ENCODE measurements at places on chromosomes 3 and 15.

DNA sequence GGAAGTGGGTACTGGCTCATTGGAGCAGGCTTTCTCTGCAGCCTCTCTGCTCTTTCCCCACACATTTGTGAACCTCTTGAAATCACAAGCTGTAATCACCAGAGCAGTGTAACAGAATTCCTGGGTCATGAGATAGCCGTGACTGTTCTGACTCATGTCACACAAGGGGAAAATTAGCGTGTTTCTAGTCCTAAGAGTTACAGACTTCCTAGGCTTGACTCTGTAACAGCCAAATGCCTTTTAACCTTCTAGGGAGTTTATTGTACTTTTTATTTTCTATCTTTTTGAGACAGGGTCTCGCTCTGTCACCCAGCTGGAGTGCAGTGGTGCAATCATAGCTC, 54.7 kb upstream of the TRAK1 start:
- DNase-seq: peak; percentile 88

GRCh38 chr3:178297199-178297598, 239.0 kb upstream of the KCNMB2 start:
- DNase-seq: no peak

DNA sequence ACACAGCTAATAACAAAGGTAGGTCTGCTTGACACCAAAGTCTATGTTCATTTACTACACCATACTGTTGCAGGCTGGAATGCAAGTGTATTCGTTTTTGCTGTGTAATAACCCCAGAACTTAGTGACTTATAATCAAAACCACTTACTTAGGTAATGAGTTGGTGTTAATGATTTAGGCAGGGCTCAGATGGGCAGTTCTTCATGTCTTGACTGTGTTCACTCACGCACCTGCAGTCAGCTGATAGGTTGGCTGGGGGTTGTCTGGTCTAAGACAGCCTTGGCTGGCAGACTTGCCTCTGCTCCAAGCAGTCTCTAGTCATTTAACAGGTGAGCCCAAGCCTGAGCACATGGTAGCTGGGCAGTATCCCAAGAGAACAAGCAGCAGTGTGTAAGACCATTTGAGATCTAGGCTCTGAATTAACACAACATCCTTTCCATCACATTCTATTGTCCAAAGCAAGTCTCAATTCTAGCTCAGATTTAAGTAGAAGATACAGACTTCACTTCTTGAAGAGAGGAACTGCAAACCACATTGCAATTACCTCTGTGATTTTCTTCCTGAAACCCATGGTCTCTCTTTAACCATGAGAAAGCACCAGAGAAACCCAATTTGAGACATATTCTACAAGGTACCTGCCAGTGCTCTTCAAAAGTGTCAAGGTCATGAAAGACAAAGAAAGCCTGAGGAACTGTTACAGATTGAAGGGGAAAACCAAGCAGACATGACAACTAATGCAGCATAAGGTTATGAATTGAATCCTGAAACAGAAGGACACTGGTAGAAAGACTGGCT, 13.3 kb upstream of the DCLK3 start:
- no peak for DNase-seq

DNA sequence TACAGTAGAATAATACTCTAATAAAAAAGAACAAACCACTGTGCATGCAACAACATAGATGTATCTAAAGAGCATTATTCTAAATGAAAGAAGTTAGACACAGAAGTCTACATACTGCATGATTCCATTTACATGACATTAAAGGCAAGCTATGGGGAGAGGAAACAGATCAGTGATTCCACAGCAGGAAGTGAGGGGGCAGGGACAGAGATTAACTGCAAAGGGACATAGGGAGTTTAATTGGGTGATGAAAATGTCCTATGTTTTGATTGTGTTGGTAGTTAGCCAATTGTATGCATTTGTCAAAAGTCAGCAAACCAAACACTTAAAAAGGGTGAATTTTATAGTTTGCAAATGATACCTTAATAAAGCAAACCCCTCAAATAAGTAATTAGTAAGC, 13.8 kb downstream of the CRYGS start:
- DNase-seq: no peak

GRCh38 chr3:29898171-29898965, 617.5 kb downstream of the RBMS3 start:
- no peak for DNase-seq

DNA sequence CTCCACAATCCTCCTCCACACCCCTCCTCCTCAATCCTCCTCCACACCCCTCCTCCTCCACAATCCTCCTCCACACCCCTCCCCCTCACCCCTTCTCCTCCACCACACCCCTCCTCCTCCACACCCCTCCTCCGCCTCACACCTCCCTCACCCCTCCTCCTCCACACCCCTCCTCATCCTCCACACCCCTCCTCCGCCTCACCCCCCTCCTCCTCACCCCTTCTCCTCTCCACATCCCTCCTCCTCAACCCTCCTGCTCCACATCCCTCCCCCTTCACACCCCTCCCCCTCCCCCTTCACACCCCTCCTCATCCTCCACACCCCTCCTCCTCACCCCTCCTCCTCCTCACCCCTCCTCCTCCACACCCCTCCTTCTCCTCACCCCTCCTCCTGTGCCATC, 69.8 kb upstream of the BLM start:
- no peak for DNase-seq

DNA sequence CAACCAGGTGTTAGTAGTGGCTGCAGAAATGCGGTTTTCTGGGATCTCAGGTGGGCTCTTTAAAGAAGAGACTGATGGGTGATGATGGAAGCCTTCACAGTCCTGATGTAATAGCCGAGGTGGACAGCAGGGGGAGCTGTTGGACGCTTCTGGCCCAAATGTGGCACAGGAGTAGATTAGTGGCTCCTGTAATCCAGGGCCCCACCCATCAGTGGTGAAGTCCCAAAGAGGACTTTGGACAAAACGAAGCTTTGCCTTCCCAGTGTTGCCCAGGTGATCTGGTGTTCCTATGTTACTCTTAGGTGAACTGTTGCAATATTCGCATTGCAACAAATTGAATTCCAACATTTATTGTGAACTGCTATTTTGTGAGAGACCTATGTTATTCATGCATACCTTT, 31.8 kb upstream of the MYZAP start:
- DNase-seq: peak; percentile 22

GRCh38 chr3:119184796-119185570, 11.6 kb downstream of the UPK1B start:
- DNase-seq: peak; percentile 71

DNA sequence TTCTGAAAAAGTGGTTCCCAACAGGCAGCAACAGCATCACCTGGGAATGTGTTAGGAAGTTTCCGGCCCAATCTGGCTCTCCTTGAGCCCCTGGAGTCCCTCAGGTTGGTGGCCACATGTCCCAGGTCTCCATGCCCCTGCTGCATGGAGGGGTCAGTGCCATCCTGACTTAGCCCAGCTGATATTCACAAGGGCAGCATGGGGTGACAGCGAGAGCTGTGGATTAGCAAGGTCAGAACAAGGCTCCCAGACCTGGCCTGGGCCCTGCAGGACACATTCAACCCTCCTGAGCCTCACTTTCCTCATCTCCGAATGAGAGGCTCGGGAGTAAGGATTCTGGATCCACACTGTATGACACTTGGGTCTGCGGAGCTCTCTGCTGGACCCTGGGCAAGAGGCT, 243.8 kb upstream of the TLE3 start:
- no peak for DNase-seq

DNA sequence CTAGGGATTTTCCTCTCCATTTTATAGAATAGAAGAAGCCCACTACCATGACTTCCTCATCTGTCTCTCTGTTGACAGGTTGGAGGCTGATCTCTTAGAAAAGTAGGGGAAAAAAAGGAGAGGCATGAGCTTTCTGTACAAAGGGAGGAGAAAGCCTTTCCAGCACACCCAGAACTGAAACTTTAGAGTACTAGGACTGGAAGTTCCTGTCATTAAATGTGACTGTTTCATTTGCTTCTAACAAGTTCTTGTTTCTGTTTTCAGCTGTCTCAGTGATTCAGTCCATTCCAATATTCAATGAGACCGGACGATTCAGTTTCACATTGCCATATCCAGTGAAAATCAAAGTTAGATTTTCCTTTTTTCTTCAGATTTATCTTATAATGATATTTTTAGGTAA, 39.0 kb downstream of the INTS14 start:
- no peak for DNase-seq

DNA sequence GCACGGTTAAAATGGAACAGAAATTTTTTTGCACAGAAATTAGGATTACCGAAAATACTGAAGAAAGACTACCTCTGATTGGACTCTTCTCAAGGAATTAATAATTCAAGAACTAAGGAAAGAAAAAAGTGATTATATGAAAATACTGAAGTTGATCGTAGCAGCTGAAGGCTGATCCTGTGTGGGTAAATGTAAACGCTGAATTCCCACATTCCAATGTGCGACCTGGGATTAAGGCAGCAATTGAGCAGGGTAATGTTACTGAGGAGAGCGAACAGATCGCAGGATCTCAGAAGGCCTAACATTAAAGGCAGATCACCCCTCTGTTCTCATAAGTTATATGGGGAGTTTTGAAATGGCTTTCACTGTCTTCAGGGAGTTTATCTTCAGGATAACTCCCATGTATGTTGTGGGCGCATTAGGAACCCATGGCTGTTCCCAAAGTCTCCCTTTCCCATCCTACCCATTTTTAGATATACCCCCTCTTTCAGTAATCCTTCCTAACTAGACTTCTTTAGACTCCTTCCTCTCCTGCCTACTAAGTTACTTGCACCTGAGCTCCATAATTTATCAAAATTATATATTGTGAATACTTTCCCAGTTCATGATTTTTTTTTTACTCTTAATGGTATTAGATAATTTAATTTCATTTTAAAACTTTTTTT, 1.0 kb upstream of the UBL7 start:
- DNase-seq: no peak

DNA sequence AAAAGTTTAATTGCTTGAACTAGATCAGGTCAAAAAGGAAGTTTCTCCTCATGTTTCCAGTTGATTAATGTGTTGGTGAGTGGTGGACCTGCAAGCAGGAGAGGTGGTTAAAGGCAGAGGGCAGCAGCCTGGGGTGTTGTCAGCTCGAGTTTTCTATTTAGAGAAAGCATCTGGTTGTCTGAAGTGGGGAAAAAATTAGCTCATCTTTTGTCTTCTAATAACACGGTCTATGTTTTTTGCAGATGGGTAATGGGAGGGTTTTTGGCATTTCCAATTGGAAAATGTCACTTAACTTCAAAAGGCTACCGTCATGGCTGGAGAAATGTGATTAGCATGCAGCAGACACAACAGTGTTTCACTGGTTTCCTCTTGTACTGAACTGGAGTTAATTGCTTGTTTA, 122.6 kb downstream of the ITPR1 start:
- DNase-seq: no peak

GRCh38 chr3:197030379-197031314, 1.0 kb upstream of the MELTF start:
- no peak for DNase-seq

DNA sequence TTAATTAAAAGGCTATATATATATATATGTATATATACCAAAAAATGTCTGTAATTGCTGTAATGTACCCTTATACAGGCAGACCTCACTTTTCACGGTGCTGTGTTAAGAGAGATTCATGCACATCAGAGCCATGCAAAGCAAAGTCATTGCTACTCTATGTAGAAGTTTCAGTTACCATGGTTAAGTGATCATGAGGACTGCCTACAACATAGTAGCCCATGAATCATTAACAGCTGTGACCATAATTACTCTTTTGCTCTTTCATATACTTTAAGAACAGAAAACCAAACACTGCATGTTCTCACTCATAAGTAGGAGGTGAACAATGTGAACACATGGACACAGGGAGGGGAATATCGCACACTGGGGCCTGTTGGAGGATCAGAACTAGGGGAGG, 225.3 kb upstream of the EPHA3 start:
- DNase-seq: no peak

GRCh38 chr15:57624730-57625129, 33.0 kb downstream of the MYZAP start:
- DNase-seq: no peak

DNA sequence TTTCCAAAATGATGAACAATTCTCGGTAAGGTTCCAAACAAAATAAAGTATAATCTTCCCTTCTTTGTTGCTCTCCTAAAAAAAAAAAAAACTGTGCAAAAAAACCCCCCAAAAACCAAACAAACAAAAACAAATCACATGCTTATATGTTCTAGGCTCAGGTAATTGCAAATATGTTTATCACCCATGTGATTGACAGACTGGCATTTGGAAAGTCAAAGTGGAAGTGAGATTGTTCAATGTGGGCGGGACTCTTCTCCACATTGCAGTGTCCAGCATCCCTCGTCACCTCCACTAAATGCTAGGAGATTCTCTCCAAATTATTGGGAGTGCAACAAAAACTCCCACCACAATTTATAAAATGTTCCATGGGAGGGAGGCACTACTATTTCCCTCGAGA, 57.6 kb upstream of the CACNA1D start:
- DNase-seq: no peak

DNA sequence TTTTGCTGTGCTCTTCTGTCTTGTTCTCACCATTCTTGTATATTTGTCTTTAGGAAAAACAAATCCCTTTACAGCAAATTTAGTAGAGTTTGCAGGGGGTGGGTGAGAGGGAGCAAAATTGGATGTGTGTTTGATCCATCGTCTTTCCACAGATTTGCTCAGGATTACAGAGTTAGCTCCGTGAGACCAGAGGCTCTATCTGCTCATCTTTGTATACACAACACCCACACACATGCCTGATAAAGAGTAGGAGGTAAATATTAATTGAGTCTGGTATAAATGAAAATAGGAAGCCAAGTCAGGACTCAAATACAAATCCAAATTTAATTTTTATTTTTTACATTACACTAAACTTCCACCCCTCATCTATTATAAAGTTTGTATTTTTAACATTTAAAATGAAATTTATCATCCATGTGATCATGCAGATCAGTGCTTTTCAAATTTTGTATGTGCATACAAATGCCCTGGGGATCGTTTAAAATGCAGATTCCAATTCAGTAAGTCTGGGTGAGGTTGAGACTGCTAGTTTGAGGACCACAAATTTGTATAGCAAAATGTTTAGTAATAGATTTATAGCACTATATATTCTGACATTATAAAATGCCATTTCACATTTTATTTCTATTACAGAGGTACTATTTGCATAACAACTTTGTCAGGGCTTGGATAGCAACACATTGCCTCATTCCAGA, 326.7 kb downstream of the LSAMP start:
- DNase-seq: no peak

GRCh38 chr3:133926736-133927539, 31.3 kb upstream of the RAB6B start:
- DNase-seq: peak; percentile 17

- DNase-seq: no peak
Measured at GRCh38 chr3:23711916-23712494, 93.8 kb upstream of the UBE2E1 start.

- DNase-seq: no peak
Measured at GRCh38 chr3:65246561-65246960, 558.8 kb upstream of the ADAMTS9 start.
